Activated CD4-positive, alpha-beta T cell treated with anti-CD3 and anti-CD28 coated beads, Interleukin-2, amount 50 U/mL, for 48 hours (primary cell): ENCODE measurements at places on chromosomes 2 and 18.

DNA sequence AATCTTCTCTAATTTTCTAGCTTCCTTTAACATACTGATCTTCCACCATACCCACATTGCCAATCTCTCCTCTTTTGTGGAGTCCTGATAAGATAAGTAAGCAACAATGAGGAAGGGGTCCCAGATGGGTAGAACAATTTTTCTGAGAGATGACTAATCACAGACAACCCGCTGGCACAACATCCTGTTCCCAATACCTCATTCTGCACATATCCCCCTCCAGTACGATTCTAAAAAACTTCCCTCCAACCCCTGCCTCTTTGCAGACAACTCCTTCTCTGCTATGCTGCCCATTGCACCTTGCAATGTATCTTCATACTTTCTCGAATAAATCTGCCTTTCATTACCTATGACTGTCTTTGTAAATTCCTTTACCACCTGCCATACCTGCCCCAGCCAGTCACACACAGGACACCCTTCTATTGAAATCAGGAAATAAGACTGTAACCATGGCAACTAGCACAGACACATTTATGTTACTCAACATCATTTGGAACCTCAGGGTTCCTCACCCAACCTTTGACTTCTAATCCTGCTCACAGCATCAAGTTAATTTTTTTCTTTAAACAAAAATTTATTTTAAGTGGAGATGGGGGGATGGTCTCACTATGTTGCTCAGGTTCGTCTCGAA is 7.4 kb upstream of the EXOC6B start:
- DNase-seq: no peak

DNA sequence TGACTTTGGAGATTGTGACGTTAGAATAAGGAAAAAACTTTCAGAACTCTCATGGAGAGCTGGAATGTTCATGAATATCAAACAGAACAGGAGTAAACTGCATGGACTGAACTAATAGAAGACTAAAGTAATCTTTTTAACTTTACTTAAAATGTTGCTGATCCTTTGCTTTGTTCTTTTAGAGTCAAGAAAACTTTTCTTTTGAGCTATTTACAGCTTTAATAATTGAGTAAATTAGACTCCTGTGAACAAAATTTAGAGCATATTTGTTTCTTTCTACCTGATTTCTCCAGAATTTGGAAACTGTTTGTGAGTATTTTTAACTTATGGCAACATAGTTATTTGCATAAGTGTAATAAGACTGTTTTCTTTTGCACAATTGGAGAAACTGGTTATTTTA is 146.3 kb downstream of the CDCA7 start:
- no peak for DNase-seq

DNA sequence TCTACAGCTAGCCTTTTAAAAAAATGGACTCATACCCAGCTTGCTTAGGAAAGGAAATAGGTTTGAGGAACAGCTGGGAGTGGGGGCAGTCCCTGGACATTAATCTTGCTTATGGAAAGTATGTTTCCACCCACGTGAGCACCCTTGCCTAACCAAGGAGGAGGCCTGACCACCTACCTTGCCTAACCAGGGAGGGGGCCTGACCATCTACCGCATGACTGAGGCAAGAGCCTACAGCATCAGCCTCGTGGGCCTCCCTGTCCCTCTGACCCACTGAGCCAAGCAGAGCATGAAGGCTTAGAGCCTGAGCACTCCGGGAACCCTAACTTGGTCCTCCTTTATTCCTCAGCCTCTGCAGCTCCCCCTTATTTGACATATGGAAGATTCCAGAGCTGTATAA is 20.2 kb downstream of the PRKAG3 start:
- no peak for DNase-seq

DNA sequence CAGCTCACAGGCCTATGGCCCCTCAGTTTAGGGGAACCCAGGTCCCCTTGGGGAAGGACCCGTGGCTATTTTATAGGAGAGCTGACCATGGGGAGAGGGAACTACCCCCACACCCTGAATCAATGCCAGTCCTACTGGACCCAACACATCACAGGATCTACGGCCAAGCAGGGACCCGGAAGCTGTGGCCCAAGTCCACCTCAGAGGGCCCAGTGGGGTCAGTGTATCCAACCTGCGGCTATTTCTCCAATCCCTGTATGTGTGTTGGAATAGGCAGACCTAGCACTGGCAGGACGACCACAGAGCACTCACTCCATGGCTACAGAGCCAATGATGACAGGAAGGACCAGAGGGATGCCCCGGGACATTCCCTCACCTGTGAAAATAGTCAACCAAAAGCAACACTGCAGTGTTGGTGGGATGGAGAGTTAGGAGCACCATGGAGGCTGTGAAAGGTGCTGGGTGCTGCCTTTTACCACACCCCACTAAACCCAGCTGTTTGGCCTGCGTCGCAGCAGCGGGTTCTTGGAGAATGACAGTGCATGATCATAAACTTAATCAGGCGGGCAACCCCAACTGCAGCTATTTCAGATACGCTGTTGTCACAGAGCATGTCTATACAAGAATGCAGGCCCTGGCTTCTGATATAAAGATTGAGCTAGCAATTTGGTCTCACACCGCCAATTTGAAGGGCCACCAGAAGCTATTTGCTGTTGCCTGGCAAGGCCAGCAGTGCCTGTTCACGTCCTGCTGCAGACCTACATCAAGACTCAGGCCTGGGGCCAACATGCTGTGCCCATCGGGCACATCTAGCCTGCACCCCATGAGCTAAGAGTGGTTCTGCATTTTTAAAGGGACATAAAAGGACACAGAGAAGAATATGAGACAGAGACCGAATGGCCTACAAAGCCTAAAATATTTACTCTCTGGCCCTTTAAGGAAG is 110.4 kb downstream of the EIPR1 start:
- no peak for DNase-seq

GRCh38 chr18:13424363-13424762 is 205.8 kb downstream of the LDLRAD4 start:
- no peak for DNase-seq

DNA sequence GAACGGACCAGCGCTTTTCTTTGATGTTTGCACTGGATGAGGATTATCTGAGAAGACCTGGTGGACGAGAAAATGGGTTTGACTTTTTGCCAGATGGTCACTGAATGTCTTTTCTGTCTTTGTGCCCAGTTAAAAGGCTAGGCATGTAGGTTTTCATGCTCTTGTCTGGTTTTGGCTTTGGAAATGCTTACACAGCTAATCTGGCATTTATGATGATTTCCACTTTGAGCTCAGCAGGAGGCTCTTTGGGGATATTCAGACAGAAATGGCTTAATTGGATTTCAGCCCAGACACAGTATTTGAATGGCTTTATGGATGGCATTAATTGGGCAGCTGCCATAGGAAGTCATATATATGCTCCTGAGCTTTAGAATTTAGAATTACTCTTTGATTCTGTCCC is 59.6 kb downstream of the NCK2 start:
- DNase-seq: no peak

DNA sequence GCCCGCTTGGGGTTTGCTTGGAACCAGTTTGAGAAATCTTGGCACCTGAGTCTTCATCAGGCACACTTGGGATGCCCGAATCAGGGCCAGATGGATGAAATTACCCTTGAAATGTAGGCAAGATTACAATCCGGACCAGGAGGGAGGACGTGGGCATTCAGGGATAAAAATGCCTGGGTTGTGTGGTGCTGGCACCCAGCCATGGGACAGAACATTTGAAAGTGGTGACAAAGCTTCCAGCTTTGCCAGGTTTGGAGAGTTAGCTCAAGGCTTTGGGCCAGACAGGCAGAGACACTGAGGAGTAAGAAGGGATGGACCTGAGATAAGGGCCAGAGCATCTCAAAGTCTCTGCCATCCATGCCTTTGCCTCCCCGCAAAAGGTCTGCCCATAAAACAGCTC is 182.2 kb downstream of the TTC32 start:
- no peak for DNase-seq

DNA sequence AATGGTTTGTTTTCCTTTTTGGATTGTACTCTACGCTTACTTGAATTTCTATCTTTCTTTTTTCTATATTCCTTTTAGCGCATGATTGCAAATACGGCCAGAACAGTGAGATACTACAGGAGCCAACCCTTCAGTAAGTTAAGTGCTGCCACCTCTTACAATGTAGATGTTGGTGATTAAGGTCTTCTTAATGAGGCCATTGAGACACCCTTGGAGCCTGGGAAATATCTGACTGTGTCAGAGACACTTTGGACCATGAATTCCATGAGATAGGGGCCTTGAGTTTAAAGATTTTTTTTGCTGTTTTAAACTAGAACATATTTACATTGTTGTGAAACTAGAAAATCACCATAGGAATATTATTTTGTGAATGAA is 27.1 kb upstream of the MAP3K20 start:
- no peak for DNase-seq

GRCh38 chr2:204796581-204796980 is 251.3 kb downstream of the PARD3B start:
- DNase-seq: no peak

DNA sequence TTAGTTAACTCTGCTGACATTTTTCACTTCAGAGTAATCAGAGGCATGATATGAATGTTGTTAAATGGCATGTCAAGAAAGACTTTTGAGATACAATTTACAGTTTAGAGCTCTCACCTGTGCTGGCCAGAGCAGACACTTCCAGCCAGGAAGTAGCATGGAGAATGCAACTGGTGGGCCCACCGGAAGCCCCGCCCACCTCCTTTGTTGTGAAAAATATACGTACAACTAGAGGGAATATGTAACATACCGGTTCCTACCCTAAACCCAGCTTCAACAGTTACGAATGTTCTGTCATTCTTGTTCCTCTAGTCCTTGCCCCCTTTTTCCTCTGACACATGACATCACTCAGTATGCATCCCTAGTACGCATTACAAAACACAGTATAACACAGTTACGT is 70.2 kb upstream of the ITM2C start:
- DNase-seq: peak; percentile 49

GRCh38 chr2:34738691-34739090 is 1139.6 kb upstream of the FAM98A start:
- DNase-seq: no peak

DNA sequence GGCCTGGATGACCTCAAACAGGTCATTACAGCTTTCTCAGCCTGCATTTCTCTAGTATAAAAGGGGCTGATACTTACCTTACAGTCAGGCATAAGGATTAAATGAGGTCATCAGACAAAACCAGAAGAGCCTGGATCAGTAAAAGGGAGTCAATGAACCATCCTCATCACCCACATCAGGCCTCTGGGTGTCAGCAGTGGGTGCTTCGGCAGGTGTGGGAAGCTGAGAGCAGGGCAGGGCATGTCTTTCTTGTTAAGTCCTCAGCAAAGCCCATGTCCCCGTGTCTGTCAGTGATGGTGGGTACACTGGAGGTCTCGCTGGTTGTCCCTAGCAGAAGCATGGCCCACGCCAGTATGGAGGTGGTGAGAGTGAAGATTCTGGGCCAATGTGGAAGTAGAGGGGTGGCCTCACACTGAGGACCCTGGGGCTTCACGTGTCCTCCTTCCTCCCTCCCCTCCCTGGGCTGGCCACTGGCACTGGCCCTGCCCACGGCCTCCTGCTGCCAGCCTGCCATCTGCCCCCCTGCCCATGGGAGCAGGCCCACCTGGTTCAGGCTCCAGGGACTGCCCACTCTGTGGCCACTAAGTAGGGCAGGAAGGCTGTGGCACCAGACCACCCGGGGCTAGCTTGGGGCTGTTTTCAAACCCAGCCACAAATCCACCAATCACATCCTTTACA is 4.4 kb downstream of the ADRA2B start:
- DNase-seq: no peak

- no peak for DNase-seq
Observed at GRCh38 chr18:10368456-10369453, 85.7 kb upstream of the APCDD1 start.

DNA sequence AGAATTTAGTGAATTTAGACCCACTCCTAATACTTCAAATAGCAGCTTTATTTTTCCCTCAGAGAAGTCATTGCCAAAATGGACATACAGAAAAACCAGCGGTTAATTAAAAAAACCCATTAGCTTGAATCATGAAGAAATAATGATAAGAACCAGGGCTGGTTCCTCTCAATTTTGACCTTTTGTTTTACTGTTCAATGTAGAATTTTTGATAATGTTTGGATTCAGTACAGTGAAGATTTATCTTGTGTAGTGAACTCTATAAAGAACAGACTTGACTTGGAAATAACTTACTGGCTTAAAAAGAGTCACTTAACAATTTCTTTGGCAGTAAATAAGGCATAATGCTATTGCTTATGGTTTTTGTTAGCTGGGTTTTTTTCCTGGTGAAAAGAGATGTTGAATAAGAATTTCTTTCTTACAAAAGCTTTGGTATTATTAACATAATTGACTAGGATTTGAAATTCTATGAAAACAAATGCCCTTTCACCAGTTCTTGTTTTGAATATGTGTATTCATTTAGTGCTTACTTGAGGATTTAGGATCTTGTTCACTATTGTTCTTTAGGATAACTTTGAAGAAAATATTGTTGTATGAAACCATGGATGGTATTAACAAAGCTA is 73.4 kb upstream of the ITPRID2 start:
- no peak for DNase-seq

- DNase-seq: no peak
Observed at GRCh38 chr2:68744366-68744912, 9.8 kb downstream of the ARHGAP25 start.

GRCh38 chr18:13494871-13495445 is 231.4 kb downstream of the FAM210A start:
- no peak for DNase-seq

GRCh38 chr2:20608666-20609348 is 42.1 kb downstream of the HS1BP3 start:
- no peak for DNase-seq

DNA sequence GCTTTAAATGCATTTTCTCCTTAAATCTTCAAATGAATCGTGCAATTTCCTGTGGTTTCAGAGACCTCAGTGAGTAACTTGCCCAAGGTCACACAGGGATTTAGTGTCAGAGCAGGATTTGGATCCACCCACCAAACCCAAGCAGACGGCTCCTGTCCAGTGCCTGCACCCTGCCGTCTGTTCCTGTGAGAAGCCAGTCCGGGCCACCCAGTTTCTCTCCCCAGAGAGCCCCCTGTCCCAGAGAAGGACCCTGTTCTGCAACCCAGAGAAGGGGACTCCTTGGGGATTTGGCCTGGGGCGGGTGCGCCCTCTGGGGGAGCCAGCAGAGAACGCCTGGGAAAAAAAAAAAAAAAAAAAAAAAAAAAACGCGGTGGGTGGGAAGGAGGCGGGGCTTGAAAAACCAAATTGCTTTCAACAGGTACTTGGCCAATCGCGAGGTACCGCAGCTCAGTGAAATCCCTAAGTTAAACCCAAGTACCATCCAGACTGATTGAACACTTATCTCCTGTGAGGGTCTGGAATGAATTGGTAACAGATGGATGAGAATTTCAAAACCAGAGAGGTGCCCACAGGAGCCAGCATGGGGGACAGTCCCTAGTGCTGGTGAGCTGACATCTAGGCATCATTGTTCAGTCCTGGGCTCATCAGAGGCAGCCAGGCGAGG is 30.9 kb upstream of the REEP1 start:
- peak; percentile 38 for DNase-seq

GRCh38 chr2:230905448-230906421 is 19.3 kb downstream of the GPR55 start:
- peak; percentile 86 for DNase-seq
